ENCODE measurements at places on chromosomes 7 and 10. TPM values are rescaled to one million over a fixed set of nuclear protein-coding genes. Genes with fewer than 3 reads are reported as not detected.

DNA sequence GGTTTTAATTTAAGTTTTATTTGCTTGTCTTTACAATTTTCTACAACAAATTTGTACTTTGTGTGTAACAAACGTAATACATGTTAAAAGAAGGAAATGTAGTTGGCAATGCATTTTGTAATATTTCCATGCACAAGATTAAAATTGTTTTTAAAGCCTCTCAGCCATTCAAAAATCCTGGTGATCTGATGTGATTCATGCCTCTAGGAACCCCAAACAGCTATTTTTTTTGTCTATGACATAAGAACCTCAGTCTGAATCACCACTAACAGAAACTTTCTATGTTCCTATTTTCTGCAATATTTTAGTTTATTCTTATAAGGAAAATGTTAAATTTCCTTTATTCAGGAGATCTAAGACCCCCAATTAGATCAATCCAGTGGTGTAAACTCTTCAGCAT is 183.1 kb upstream of the YAE1 start:
- no peak for DNase-seq

- DNase-seq, result no peak
Measured at GRCh38 chr7:105712877-105713276, 131.6 kb upstream of the EFCAB10 start.

GRCh38 chr10:618229-618989 is 71.1 kb downstream of the DIP2C start:
- DNase-seq, result peak; percentile 88

GRCh38 chr7:130822642-130823041 is 88.6 kb upstream of the KLF14 start:
- no peak for DNase-seq

DNA sequence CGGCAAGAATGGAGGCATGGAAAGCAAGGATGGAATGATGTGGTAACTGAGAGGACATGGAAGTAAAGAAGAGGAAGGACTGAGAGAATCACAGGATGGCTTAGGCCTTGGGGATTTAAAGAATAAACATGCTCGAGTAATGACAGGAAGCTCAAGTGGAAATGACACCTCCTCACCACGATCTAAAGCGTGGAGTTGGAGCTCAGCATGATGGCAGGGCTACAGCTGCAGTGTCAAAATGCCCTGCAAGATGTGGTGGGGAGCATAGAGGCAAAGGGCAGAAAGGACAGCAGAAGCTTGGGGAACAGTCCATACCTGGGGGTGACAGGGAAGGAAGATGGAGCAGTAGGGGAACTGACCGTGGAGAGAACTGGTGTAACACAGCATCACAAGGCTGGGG is 229.5 kb upstream of the PLXNA4 start:
- DNase-seq, result no peak

GRCh38 chr10:126732308-126732707 is 61.8 kb upstream of the C10orf90 start:
- DNase-seq, result no peak

DNA sequence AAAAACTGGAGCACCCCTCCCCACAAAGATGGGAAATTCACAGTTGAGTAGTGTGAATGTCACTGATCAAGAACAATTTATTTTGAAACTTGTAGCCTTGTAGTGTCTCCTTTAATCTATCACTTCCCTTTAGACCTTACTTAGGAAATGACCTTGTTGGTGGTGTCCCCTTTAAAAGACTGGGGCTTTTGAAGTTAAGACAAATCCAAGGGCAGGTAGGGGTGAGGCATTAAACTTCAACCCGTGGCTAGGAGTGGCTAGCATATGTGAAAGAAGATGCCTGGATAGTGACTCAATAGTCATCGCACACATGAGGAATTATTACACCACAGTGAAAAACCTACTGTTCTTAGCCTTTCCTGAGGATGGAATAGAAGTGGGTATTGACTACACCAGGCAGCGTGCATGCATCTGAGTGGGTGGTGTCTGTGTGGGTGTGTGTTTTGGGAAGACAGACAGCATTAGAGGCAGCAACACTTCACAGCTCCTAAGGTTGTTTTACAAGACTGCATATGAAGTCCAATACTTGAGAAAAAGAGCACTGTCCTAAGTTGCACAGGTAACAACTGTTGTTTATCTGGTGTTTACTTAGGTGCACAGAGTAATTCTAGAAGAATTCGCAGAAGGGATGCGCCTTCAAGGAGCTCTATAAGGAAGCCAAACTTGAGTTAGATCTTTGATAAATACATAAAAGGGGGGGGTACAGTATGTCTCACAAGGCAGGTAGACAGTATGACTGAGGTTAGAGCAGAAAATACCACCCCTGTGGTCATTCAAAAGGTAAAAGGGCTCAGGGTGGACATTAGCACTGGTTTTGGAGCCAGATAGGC is 32.9 kb downstream of the ABLIM1 start:
- DNase-seq, result no peak

- DNase-seq, result peak; percentile 44
Measured at GRCh38 chr10:79149662-79150443, 81.1 kb downstream of the ZMIZ1 start.

DNA sequence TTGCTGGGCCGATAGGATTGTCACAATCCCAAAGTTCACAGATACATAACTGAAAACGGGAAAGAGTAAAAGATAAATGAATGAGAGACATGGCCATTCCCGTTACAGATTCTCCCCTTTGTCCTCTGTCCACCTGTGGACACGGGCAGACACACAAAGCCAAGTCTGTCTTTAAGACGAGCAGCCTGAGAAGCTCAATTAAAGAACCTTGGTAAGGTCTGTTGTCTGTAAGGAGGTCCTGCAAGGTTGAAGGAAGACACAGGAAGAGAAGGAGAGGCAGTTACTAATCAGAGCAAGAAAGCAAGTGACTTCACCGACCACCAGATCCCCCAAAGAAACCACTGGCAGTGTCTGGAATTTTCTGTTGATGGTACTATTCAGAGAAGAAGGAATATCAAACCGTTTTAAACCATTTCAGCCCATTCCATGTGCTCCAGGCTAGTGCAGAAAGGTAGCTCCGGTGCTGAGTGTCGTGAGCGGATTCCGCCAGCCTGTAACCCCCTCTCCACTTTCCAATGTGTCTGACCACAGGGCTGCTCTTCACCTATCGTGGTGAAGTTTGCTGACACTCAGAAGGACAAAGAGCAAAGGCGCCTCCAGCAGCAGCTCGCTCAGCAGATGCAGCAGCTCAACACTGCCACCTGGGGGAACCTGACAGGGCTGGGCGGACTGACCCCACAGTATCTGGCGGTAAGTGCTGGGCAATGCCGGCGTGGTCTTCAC is 252.6 kb downstream of the CELF2 start:
- peak; percentile 89 for DNase-seq

- DNase-seq, result no peak
Measured at GRCh38 chr10:96130326-96130995, 364 bp downstream of the ZNF518A start.

DNA sequence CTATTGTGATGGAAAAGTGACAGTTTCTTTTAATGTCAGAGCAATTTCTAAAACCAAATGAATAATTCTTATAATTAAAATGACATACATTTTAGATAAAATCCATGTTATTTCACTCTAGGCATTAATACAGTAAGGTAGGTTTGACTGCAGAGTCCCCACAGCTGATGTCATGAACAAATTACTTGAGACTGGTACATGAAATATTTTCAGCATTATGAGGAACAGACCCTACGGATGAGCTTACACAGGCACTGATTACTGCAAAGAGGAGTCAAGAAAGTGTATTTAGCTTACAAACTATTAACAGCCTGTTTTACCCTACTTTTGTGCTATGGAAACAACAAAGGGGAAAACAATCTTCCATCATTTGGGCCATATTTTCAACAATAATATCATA is 8.9 kb downstream of the COL1A2 start:
- DNase-seq, result no peak

DNA sequence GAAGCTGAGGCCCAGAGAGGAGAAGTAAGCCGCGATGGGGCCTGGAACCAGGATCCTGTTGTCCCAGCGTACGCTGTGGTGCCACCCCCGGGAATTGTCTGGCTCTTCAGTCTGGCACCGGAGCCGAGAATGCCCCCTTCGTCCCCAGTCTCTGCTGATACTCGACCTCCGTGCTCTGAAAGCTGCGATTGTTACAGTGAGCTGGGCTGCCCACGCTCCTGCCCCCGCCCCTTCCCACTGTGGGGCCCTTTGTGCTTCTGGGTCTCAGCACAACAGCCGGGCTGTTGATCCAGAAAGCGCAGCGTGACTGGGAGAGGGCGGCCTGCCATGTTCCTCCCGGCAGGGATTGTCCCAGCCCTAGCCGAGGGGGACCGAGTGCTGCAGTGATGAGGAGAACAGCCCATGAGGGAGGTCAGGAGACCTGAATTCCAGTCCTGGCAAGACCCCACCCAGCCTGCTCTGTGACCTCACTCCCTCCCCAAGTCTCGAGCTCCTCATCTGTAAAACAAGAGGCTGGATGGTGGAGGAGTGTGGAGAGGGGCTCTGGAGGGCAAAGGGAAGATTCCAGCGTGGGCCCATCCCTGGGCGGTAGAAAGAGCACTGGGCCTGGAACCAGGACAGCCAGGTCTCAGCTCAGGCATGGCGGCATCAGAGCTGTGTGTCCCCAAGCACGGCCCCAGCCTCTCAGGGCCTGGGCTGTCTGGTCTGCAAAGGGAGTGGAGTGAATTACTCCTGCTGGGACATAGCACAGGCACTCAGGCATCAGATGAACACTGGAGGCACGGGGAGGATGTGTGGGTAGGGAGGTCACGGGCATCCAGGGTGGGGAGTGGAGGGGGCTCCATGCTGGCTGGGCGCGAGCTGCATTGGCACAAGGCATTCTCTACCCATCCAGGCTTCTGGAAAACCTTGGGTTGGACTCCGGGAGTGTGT is 43.6 kb downstream of the TSPAN15 start:
- peak; percentile 93 for DNase-seq

ZWINT gene
- total RNA-seq, result 18.5 TPM

LAMB1 gene
- total RNA-seq, result 335 TPM

Data from tongue (tissue), 3 donors.